ENCODE measurements at places on chromosomes 2 and 18.

DNA sequence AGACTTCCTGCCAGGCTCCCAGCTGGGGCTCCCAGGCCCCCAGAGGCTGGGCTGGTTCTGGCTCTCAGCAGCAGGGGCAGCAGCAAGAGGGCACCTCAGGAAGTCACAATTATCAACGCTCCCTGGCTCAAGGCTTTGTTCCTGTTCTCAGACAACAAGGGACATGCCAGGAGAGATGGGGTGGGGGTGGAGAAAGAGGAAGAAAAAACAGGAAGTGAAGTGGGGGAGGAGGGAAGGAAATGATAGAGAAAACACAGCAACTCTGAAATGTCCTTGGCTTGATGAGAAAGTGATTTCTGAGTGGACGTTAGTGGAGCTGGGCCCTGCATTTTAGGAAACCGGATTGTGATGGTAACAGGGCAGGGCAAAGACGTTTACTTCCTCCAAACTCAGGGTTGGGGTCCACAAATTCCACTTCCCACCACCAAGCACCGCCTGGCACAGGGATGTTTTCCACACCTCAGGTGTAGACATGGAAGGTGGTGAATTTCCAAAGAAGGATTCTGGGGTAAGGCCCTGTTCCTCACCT, 40.4 kb downstream of the CYRIA start:
- no peak for DNase-seq

- no peak for DNase-seq
Observed at GRCh38 chr2:1979138-1979537, 234.8 kb upstream of the PXDN start.

- DNase-seq: no peak
Observed at GRCh38 chr18:30175621-30176225, 866.8 kb downstream of the DSC3 start.

- no peak for DNase-seq
Observed at GRCh38 chr2:33210626-33211025, 263.9 kb downstream of the LTBP1 start.

DNA sequence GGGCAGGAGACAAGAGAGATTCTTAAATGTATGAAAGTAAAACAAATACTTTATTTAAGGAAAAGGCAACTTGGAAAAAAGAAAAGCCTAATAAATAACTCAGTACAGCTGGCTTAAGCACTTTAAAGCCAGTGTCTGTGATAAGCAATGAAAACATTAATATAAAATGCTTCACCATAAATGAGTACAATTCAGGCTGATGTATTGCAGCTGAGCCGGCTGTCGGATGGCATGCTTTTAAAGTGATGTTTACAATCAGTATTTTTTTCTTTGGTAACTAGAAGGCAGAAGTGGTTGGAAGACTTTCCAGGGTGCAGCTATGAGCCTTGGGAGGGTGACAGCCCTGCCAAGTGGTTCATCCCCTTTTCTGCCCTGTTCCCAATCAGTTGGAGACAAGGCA, 58.7 kb upstream of the CELF4 start:
- DNase-seq: no peak

DNA sequence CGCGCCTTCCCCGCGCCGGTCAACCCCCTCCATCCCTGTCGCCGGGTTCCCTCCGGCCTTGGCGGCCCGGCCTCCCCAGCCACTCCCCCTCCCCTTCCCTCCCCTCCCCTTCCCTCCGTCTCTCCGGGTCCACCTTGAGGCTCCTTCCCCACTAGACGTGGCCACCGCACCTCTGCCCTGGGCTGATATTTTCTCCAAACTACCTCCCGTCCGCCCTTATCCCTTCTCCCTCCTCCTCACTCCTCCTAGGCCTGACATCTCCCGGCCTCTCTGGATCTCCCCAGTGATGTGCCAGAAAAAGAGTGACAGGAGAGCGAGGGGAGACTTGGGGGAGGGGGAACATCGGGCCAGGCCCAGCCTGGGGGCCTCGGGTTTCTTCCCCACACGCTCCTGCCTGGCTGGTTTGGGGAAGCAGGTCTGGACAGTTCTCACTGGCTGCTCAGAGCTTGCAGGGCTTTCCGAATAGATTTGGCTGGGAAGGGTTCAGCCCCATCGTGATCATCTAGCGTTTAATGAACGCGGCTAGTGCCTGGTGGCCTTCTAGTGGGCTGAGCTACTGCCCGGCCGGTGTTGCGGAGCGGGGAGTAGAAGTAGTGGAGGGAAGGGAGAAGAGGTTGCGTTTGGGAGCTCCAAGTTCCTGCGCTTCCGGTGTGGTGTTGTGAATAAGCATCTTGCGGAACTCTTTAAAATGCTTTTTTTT, 641 bp downstream of the MAPRE3 start:
- DNase-seq: no peak

DNA sequence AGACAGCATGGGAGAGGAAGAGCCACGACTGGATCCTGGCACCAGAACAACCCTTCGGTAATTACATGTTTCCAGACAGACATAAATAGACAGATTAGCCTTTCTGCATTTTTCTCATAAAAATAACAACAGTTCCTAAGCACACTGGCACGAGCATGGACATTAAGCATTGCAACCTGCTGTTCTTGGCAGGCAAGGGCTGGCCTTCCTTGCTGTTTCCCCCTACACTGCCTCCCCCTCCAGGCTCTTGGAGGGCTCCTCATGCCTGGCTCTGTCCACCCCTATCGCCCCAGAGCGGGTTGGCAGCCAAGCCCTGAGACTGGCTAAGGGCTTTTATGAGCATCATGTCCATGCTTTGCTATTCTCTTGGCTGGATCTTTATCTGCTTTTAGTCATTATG, 89.6 kb downstream of the TTC32 start:
- peak; percentile 27 for DNase-seq

DNA sequence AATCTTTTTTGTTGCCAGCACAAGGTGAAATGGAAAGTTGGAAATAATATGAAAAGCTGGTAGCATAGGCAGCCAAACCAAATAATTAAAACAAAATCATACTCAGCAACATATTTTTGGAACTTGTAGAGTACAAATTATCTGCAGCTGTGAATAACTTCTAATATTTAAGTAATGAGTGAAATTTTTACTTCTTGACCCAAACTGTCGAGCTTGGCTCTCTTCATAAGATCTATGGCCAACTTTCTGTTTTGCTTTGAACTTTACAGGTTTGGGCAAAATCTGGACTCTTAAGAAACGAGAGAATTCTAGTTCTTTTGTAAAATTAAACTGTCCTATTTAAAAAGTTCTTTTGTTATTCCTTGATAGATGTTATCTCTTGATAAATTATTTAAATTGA, 25.6 kb upstream of the CCDC102B start:
- no peak for DNase-seq

GRCh38 chr2:101040072-101040471, 38.0 kb downstream of the RPL31 start:
- no peak for DNase-seq

- DNase-seq: no peak
Observed at GRCh38 chr2:23423062-23423872, 38.3 kb downstream of the KLHL29 start.

DNA sequence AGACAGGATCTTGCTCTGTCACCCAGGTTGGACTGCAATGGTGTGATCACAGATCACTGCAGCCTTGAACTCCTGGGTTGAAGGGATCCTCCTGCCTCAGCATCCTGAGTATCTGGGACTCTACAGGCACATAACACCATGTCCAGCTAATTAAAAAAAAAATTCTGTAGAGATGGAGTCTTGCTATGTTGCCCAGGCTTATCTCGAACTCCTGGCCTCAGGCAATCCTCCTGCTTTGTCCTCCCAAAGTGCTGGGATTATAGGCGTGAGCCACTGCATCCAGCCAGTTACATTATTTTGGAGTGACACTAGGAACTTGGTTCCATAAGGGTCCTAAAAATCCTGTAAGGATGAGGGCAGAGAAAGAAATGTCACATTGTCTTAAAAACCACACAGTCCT, 89.1 kb upstream of the ZFP36L2 start:
- DNase-seq: no peak

DNA sequence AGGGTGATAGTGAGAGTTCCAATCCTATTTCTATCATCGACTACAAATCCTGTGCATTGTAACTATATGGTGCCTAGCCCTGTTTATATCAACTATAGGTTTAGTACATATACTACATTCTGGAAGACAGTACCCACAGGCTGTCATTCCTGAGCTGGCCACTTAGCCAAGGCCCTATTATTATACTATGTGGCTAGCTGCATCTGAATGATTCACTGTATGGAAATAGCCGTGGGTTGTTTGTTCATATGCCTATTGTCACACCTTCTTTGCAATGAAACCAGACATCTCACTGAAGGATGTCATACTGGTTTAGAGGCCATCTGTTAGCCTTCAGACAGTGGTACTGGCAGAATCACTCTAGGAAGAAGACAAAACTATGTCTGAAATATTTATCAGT, 62.3 kb upstream of the FSIP2 start:
- DNase-seq: no peak

DNA sequence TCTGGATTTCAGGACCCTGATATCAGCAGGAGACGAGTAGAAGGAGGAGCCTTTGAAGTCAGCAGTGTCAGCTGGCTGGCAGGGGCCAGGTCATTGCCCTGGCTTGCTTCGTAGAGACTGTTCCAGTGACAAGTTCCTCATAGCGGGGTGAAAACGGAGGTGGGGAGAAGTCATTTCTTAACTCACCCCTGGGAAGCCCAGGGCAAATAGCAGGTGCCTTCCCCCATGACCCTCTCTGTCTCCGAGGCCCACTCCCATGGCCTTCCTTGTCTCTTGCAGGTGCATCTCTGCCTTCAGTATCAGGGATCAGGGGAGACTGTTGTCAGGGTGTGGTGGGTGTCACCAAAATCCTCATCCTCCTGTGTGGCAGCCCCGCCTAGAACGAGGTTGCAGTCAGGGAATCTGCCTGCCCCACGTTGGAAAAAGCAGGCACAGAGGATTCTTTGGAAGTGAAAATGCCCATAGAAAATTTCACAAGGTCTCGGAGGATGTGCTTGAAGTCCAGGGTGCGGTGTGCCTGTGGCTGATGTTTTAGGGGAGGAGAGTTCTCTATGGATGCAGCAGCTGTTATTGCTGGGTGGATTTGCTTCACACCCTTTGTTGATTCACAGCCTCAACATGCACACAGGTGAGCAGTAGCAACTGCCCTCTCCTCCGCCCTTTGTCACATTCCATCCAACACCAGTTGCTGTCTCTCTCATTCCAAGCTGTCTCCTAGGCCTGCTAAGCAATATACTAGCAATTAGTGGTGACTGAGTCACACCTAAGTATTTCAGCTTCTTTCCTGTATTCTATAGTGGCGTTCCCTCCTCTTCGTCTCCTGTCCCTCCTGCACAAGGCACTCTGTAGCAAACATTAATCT, 142.6 kb upstream of the FHL2 start:
- DNase-seq: no peak

DNA sequence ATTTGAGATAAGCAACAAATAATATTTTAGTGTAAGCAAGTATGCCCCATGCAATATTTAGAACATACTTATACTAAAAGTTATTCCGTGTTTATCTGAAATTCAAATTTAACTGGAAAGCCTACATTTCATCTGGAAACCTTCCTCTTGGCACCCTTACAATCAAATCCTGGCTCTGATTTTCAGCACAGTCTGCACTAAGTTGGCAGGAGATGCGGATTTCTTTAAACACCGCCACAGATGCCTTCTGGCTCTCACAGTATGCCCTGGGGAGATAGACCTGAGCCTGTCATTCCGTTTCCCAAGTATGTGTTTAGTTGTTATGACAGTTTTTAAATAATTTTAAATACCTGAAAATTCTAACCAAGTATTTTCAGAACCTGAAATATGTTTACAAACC, 7.3 kb upstream of the MLPH start:
- no peak for DNase-seq

GRCh38 chr2:199302851-199303250, 154.9 kb downstream of the SATB2 start:
- DNase-seq: no peak

- DNase-seq: no peak
Observed at GRCh38 chr18:77045677-77046076, 86.9 kb downstream of the MBP start.

DNA sequence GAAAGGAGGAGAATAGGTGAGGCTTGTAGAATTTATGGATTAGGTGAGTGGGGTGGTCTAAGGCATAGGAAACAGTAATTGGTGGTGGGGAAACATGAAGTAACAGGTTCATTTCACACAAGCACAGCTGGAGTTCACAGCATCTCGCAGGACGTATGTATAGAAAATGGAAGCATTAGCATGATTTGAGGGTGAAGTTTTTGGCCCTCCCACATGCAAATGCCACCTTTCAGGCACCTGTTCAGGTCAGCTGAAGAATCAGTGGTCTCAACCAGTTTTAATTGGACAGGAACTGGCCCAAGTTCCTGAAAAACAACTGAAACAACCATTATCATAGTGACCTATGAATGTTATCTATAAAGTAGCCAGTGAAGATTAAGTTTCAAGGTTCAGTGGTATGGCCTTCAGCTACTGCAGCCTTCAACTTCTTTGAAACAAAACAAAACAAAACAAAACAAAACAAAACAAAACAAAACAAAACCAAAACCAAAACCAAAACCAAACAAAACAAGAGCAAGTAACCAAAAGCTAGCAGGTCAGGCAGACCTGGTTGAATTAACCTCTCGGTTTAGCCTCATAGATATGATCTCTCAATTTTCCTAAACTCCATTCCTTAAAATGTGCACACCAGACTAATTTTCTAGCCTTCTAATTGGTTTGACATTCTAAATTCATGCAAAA, 102.1 kb upstream of the SPHKAP start:
- no peak for DNase-seq

- no peak for DNase-seq
Observed at GRCh38 chr2:30664761-30665358, 142.4 kb downstream of the CAPN13 start.

GRCh38 chr18:26656944-26657536, 108.7 kb upstream of the KCTD1 start:
- peak; percentile 83 for DNase-seq

- no peak for DNase-seq
Observed at GRCh38 chr2:200679127-200679526, 93.3 kb downstream of the AOX1 start.

- DNase-seq: no peak
Observed at GRCh38 chr2:171553858-171554257, 31.6 kb downstream of the CYBRD1 start.

- no peak for DNase-seq
Observed at GRCh38 chr18:61426492-61427053, 93.3 kb downstream of the CDH20 start.
